ENCODE measurements at places on chromosomes 7 and 10.

DNA sequence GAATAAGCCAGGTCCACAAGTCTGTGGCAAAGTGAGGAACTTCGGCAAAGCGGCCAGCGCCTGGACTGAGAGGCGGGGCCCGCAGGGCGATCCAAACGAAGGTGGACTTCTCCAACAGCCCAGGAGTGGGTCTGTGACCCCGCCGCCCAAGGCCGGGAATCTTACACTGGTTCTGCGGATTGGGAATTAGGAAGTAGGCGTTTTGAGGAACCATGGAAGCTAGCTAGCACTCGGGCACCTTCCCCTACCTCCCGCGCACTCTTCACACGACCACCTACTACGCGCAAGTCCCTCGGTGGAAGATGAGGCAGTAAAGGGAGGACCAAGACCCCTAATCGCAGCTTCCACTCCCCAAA is 570 bp upstream of the ARF5 start:
- DNase-seq = no peak

GRCh38 chr10:117830787-117831212 is 215.9 kb downstream of the RAB11FIP2 start:
- DNase-seq = no peak

- DNase-seq = no peak
These were observed 41.4 kb upstream of the AP5Z1 start for GRCh38 chr7:4733936-4734528.

DNA sequence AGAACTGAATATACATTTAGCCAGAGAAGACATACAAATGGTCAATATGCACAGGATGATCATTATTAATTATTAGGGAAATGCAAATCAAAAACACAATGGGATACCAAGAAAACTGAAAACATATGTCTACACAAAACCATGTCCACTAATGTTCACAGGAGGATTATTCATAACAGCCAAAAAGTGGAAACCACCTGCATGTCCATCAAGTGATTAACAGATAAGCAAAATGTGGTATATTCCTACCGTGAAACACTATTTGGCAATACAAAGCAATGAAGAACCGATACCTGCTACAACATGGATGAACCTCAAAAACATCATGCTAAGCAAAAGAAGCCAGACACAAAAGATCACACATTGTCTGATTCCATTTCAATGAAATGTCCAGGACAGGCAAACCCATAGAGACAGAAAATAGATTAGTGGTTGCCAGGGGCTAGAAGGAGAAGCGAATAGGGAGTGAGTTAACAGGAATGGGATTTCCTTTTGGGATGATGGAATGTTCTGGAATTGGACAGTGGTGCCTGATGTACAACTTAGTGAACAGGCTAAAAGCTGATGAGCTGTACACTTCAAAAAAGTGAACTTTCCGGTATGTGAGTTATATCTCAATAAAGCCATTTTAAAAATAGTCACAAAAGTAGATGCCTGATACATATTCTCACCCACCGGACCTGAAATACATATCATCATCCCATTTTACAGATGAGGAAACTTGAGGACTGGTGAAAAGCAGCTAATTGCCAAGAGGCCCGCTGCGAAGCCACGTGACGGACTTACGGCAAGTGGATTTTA is 33.6 kb downstream of the HIPK2 start:
- DNase-seq = no peak
